ENCODE measurements at places on chromosomes 12 and 14.

DNA sequence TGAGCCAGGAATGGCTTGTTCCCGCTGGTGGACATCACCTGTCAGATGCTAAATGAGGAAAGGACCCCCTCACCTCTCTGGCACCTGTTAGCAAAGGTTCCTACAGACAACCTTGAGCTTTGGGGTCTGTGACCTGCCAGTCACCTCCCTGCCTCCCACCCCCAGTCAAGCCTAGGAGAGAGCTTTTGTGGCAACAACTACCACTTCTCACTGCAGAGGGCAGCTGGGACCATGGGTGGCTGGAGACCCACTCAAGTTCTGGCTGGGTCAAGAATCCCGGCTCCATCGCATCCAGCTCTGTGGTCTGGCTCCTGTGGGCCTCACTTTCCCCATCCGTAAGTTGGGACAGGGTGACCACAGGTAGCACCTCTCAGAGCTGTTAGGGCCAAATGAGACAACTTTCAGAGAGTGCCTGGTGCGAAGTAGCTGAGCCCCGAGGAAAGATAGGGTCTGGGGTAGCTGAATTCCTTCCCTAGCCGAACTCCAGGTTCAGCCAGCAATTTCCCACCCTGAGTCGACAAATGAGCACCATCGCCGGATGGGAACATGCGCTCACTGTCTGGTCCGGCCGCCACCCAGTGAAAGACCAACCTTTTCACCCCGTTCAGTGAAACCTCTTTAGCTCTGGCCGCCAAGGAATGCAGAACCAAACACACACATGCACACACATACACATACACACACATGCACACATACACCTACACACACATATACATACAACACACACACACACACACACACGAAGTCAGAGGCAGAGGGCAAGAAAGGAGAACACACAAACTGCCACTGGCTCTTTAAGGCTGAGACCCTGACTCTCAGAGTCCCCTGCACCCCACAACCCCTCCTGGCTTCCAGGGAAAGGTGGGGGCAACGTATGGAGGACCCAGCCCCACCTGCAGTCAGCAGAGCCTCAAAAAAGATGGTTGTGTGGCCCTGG is 1.9 kb downstream of the TMEM119 start:
- no peak for DNase-seq

DNA sequence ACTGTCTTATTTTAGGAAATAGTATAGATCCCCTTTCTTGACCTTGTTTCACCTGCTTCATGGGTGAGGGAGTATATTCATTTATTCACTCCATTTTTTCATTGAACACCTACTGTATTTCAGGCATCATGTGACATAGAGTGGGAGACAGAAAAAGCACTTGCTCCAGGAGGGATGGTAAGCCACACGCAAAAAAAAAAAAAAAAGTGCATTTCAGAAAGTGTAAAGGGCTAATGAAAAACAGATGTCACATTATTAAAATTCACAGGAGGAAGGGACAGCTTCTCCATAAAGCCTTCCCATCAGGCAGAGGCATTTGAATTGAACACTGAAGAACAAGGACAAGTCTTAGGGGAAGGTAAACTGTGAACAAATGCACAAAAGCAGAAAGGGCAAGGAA is 7.5 kb downstream of the SLC8A3 start:
- DNase-seq: no peak

GRCh38 chr12:126960221-126960620 is 1306.7 kb upstream of the TMEM132C start:
- DNase-seq: no peak

GRCh38 chr12:102631274-102631673 is 150.9 kb upstream of the IGF1 start:
- DNase-seq: no peak

GRCh38 chr14:20631023-20631879 is 10.2 kb downstream of the OR6S1 start:
- DNase-seq: no peak

DNA sequence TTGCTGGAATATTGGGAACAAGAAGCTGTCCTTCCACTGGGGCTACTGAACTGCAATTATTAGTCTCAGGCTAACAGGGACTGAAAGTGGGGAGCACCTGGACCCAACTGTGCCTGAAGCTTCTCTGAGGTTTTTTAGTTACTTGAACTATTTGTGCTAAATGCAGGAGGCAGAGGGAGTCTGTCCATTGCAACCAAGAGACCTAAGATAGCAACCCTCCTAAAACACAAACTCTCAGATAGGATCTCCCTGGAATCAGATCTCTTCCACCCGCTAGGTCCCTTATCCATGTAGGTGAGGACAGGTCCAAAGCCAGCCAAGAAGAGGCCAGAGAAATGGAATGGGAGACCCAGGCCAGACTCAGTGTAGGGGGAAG is 58.1 kb downstream of the NCOR2 start:
- DNase-seq: no peak

GRCh38 chr14:42532194-42532593 is 925.5 kb downstream of the LRFN5 start:
- DNase-seq: no peak

Data from HuH-7.5 (cell line).